ENCODE measurements at places on chromosomes 1 and 21. TPM values are rescaled to one million over a fixed set of nuclear protein-coding genes. Genes with fewer than 3 reads are reported as not detected.

GRCh38 chr1:58333511-58333910, 213.0 kb downstream of the OMA1 start:
- H3K4me1 ChIP-seq, result no peaks in the 10 kb centered on the region
- no peak overlapping the region for H3K4me3 ChIP-seq
- no peaks in the 10 kb centered on the region for H3K36me3 ChIP-seq
- H3K27me3 ChIP-seq, result peaks cover 1% of the 10 kb centered on the region
- no peak overlapping the region for H3K27ac ChIP-seq

The PADI4 gene
- polyA plus RNA-seq, result 3.0 TPM

DNA sequence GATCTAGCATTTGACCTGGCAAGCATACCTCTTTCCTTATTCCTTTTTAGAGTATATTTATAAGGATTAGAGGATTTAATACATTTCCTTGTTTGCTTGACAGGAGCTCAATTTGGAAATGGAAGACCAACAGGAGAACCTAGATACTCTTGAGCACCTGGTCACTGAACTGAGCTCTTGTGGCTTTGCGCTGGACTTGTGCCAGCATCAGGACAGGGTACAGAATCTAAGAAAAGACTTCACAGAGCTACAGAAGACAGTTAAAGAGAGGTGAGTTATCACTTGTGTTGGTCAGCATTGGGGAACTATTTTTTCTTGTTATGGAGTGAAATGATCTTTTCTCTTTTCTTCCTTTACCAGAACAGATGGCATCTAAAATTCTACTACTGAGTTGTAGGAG, 123.4 kb upstream of the BMP8A start:
- H3K27me3 ChIP-seq, result peaks cover 1% of the 10 kb centered on the region
- DNase-seq, result no peak
- H3K4me3 ChIP-seq, result no peak overlapping the region
- no peaks in the 10 kb centered on the region for H3K4me1 ChIP-seq

DNA sequence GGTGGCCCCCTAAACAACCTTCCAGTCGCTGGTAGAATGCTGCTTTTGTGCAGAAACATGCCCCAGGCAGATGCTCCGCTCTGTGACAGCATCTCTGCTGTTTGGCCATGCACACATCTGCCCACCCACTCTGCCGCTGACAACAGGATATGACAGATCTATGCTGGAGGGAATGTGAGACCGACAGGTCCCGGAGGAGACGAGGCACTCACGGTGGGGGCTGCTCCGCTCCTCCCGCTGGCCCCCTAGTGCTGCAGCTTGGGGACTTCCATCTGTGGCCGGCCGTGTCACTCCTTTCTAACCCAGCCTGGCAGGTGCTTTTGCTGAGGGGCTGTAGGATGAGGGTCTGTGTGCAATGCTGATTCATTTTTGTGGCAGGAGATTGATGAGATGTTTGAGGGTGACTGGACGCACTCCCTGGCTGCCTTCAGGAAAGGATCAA, 49.1 kb upstream of the DMRTB1 start:
- peaks cover 3% of the 10 kb centered on the region for H3K27me3 ChIP-seq
- no peak for DNase-seq
- H3K36me3 ChIP-seq, result no peaks in the 10 kb centered on the region
- peaks cover 36% of the 10 kb centered on the region for H3K4me1 ChIP-seq

The LCE1F gene
- polyA plus RNA-seq, result not detected

- peaks cover 55% of the 10 kb centered on the region for H3K36me3 ChIP-seq
- peaks cover 3% of the 10 kb centered on the region for H3K4me1 ChIP-seq
- no peak overlapping the region for H3K4me3 ChIP-seq
- no peak for DNase-seq
Observed at GRCh38 chr1:201490708-201491131, 16.2 kb downstream of the CSRP1 start.

The LDLRAD2 gene
- polyA plus RNA-seq, result 0.12 TPM

DNA sequence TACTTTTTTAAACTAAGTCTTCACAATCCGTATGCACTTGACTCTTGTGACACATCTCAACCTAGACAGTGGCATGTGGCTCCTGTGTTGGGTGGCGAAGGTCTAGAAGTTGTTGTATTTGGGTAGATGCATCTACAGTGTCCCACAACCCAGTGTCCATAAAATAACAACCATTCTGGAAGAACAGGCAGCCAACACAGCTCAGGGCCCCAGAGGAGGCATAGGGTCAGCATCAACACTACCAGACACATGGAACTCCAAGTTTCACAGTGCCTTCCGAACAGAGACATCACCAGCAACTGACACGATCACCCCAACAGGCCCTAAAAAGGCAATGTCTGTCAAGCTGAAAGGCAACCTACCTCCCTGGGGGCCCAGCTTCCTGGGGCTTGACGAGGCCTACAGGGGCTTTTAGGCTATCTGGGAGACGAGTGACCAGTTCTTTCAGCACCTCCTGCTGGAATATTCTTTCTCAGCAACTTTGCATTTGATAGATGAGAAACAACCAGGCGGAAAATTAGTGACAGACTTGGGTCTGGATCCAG, 5.6 kb downstream of the SH3BP5L start:
- H3K4me3 ChIP-seq, result no peak overlapping the region
- peaks cover 86% of the 10 kb centered on the region for H3K4me1 ChIP-seq
- H3K27ac ChIP-seq, result no peak overlapping the region
- H3K36me3 ChIP-seq, result peaks cover 15% of the 10 kb centered on the region
- DNase-seq, result no peak
- no peaks in the 10 kb centered on the region for H3K27me3 ChIP-seq

GRCh38 chr1:213474054-213474453, 423.0 kb downstream of the RPS6KC1 start:
- H3K4me3 ChIP-seq, result no peak overlapping the region
- H3K27ac ChIP-seq, result no peak overlapping the region
- H3K36me3 ChIP-seq, result no peaks in the 10 kb centered on the region
- peaks cover 2% of the 10 kb centered on the region for H3K27me3 ChIP-seq
- no peak for DNase-seq

- no peak overlapping the region for H3K27ac ChIP-seq
- no peaks in the 10 kb centered on the region for H3K36me3 ChIP-seq
- no peaks in the 10 kb centered on the region for H3K27me3 ChIP-seq
- DNase-seq, result no peak
- H3K4me1 ChIP-seq, result no peaks in the 10 kb centered on the region
- no peak overlapping the region for H3K4me3 ChIP-seq
Observed at GRCh38 chr1:10438677-10439163, 8.5 kb downstream of the CENPS start.

- H3K36me3 ChIP-seq, result no peaks in the 10 kb centered on the region
- no peaks in the 10 kb centered on the region for H3K4me1 ChIP-seq
- H3K4me3 ChIP-seq, result no peak overlapping the region
- DNase-seq, result no peak
Observed at GRCh38 chr1:3069491-3070308, 697 bp downstream of the PRDM16 start.

GRCh38 chr21:17270229-17270628, 242.6 kb upstream of the CXADR start:
- DNase-seq, result no peak
- no peak overlapping the region for H3K27ac ChIP-seq
- H3K27me3 ChIP-seq, result peaks cover 2% of the 10 kb centered on the region

DNA sequence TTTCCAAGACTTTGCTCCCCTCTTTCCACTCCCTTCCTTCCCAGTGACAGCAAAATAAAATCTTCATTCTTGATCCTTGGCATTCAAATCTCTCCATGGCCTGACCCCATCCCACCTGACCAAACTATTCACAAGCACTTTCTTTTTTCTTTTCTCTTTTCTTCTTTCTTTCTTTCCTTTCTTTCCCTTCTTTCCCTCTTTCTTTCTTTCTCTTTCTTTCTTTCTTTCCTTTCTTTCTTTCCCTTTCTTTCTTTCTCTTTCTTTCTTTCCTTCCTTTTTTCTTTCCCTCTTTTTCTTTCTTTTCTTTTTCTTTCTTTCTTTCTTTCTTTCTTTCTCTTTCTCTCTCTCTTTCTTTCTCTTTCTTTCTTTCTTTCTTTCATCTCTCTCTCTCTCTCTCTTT, 207.1 kb downstream of the ADGRL2 start:
- no peak for DNase-seq
- no peak overlapping the region for H3K27ac ChIP-seq
- peaks cover 4% of the 10 kb centered on the region for H3K27me3 ChIP-seq
- no peak overlapping the region for H3K4me3 ChIP-seq

DNA sequence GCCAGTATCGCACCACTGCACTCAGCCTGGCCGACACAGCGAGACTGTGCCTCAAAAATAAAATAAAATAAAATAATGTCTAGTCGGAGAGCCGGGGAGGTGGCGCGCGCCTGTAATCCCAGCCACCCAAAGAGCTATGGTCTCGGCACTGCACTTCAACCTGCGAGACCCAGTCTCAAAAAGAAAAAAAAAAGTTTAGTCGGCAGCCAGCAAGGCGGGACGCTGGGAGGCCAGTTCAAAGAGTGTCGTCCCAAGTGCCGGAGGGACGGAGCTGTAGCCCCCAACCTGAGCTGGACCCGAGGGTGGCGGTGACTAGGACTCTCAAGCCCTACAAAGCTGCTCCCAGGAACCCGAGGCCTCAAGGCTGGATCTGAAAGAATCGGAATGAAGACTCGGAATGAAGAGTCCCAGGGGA, 632 bp upstream of the FALEC start:
- no peaks in the 10 kb centered on the region for H3K36me3 ChIP-seq
- peak overlapping the region; percentile 80 for H3K27ac ChIP-seq

The C1orf116 gene
- not detected for polyA plus RNA-seq

- no peak overlapping the region for H3K27ac ChIP-seq
- H3K27me3 ChIP-seq, result no peaks in the 10 kb centered on the region
- no peaks in the 10 kb centered on the region for H3K4me1 ChIP-seq
Observed at GRCh38 chr1:35443768-35444518, 113.3 kb downstream of the KIAA0319L start.

DNA sequence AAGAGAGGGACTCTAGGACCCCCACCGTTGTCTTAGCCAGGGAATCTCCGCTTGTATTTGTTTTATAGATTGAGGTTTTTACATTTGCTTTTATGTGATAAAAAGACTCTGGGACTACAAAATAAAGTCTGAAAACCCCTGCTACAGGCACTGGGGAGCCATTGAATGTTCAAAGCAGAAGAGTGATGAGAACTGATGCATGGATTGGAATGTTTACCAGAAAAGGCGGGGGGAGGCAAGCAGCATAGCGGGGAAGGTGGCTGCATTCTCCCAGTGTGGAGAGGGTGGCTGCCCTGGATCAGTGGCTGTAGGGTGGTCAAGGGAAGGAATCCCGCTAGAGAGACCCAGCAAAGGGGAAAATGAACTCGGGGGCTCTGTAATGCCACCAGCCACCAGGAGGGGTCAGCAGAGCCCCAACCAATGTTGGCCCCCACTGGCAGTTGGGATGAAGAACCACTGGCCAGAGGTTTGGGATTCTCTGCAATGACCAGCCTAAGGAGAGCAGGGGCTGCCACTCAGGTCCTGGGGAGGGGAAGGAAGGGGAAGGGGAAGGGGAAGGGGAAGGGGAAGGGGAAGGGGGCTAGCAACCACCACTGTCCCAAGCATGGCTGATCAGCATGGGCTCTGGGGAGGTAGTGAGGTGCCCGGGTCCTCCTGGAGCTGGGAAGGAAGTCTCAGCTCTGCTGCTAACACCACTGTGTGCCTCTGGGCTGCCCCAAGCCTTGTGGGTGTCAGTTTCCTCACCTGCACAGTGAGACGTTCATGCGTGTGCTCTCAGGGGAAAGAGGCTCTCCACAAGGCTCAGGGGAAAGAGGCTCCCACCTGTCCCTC, 19.2 kb upstream of the PEF1 start:
- no peak overlapping the region for H3K4me3 ChIP-seq
- H3K27me3 ChIP-seq, result peaks cover 2% of the 10 kb centered on the region
- H3K36me3 ChIP-seq, result no peaks in the 10 kb centered on the region

- H3K4me1 ChIP-seq, result no peaks in the 10 kb centered on the region
- DNase-seq, result no peak
- no peaks in the 10 kb centered on the region for H3K27me3 ChIP-seq
Observed at GRCh38 chr1:220796530-220796929, 9.8 kb downstream of the MTARC1 start.

GRCh38 chr1:150234566-150235293, 1.2 kb downstream of the ANP32E start:
- H3K27ac ChIP-seq, result peak overlapping the region; percentile 96
- peak overlapping the region; percentile 97 for H3K4me3 ChIP-seq
- peak; percentile 87 for DNase-seq
- H3K36me3 ChIP-seq, result no peaks in the 10 kb centered on the region
- H3K27me3 ChIP-seq, result peaks cover 8% of the 10 kb centered on the region

DNA sequence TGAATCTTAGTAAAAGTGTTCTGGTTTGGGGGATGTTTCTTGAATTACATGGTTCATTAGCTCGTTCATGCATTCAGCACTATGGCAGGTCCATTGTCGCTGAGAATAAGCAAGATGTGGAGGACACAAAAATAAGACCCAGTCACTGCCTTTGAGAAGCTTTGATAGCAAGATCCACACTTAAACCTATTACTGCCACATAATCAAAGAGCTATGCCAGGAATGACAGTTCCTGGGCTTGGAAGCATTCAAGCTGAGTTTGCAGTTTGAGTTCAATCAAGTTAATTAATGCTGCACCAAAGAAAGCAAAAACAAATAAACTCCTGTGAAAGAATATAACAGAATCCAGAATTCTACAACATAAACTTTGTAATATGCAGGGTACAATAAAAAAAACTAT, 131.8 kb downstream of the MIS18A start:
- no peak overlapping the region for H3K4me3 ChIP-seq
- no peak for DNase-seq
- no peaks in the 10 kb centered on the region for H3K36me3 ChIP-seq
- H3K27ac ChIP-seq, result no peak overlapping the region
- peaks cover 3% of the 10 kb centered on the region for H3K27me3 ChIP-seq

DNA sequence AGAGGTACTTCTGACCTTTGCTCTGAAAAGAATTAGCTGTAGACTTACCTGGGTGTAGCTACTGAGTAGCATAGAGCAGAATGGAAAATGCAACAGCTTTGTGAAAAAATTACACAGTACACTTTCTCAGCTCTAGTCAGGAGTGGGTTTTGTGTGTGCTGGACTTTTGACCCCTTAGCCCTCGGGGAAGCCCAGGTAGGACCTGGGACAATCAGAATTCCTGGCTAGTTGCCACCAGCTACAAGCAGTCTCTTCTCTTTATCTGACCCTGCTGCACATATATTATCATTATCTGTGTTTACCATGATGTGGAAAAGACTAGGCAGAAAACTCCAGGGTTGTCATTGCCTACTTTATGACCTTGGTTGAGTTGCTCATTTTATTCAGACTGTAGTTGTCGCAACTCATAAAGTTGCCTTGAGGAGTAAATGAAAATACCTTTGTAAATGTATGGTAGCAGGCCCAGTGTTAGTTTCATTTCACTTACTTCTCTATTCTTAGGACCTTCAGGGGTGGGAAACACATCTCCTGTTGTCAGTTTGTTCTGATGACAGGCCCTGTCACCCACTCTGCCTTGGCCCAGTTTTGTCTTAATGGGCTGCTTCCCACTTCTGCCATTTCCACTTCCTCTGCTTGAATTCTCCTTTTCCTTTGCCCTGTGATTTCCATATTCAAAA, 5.4 kb downstream of the NEK7 start:
- no peaks in the 10 kb centered on the region for H3K36me3 ChIP-seq
- peaks cover 9% of the 10 kb centered on the region for H3K27me3 ChIP-seq
- H3K27ac ChIP-seq, result peak overlapping the region; percentile 88
- peaks cover 98% of the 10 kb centered on the region for H3K4me1 ChIP-seq
